ENCODE measurements at places on chromosomes 12 and 14. TPM values are rescaled to one million over a fixed set of nuclear protein-coding genes. Genes with fewer than 3 reads are reported as not detected.

DNA sequence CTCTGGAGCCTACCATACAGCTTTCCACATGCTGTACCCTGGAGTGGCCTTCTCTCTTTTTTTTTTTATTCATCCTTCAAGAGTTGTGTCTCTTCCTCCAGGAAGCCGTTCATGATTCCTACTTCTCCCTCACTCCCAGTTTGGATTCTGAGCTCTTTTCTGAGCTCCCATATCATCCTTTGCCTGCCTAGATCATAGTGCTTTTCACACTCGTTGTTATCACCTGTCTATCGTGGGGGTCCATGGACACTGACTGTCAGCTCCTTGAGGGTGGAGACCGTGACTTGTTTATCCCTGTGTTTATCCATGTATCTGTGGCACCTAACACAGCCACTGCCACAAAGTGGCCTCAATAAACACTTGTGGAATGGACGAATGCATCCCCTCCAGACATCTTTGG is 7.0 kb downstream of the AK7 start:
- DNase-seq, result no peak

Gene MBD6
- 32.7 TPM for total RNA-seq

- DNase-seq, result no peak
Observed at GRCh38 chr12:68190301-68190700, 30.8 kb upstream of the IFNG start.

DNA sequence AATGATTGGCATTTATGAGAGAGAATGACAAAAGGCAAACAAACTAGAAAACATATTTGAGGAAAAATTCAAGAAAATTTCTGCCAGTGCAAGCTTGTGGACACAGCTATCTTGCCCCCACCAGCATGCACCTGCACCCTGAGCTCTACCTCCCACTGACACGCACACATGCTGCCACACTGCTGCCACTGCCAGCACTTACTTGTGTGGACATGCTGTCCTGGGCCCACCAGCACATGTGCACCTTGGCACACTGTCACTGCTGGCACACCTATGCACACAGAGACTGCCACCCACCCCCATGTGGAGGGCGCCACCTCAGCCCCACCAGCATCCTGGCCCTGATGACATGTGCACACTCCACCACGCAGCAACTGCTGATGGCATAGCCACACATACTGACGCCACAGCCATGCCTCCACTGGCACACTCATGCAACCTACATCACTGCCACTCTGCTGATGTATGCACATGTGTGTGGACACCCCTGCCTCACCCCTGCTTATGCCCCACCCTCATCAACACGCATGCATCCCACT is 475.0 kb downstream of the SOX5 start:
- no peak for DNase-seq

DNA sequence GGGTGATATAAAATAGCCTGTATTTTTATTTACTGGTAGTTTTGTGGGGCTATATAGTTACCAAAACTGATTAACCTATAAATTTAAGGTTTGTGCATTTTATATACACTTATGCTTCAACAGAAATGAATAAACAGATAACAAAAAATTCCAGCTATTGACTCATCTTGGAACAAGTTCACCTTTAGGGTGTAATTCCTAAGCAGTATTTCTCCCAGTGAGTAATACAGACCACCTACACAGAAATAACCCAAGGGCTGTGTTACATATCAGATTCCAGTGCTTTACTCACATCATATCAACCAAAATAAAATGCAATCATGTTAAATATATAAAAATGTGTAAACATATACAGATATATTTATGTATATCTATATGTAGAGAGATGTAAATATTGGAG is 345.6 kb downstream of the ADAMTS20 start:
- no peak for DNase-seq

DNA sequence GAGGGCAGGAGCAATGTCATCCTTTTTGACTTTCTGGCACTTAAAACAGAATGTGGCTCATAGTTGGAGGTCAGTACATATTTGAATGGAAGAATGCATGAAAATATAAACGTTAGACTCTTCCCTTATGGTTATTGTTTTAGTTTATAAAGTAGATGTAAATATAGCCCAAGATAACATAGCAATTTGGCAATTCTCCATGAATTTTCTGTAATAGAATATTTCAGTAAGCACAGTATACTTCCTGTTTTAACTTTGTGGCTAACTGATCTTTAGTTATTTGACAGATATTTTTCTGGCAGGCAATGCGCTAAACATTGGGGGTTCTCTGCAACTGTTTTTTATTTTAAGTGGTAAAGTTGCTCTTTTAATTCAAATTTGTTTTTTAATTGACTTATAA is 763.0 kb downstream of the NRXN3 start:
- DNase-seq, result no peak

DNA sequence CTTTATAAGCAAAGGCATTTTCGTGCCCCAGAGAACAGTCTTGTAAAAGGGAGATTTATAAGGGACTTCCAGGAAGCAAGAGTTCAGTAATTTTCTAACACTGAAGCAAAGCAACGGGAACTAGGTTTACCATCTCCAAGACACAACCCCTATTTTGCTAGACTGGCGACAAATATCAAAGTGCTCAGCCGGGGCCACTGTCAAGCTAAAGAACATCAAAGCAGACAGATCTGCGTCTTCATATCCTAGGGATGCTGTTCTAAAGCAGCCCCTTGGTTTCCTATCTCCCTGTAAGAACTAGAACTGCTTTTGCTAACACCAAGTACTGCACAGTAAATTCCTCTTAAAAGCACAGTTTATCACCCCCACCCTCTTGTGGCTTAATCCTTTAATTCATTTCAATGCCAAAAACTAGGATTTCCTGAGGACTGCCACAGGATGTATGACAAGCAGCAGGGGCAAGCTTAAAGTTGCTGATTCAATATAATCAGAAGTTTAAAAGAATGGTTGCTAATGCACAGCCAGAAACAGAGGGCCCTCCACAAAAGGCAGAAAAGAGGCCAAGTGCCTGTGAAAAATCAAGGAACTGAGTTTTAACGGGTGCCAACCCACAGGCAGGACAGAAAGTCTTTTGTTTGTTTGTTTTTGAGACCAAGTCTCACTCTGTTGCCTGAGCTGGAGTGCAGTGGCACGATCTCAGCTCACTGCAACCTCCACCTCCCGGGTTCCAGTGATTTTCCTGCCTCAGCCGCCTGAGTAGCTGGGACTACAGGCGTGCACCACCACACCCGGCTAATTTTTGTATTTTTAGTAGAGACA is 44.0 kb upstream of the ISM2 start:
- no peak for DNase-seq

DNA sequence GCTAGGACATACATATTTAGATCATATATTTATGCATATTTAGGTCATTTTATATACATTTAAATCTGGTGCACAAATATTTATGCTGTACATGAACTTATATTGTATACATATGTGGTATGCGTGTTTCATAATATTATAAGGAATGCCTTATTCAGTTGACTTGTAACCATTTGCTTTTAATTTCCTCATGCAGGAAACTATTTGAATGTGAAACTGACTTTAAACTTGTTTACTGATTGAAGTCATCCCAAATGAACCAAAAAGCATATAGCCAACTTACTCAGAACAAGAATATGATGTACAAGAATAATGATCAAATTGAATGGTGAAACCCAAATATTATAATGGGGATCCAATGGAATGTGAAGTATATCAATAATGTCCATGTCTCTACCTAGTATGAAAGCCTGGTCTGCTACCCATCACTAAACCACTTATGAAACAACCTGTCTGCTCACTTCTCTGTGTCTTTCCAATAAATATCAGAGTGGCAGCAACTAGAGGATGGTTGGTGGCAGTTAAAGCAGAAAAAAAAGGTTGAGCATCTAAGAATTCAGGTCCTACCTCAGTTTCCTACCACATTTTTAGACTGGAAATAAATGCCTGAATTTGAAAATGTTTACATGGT is 38.3 kb downstream of the RPS6KA5 start:
- no peak for DNase-seq

Gene KRT72
- total RNA-seq, result not detected

DNA sequence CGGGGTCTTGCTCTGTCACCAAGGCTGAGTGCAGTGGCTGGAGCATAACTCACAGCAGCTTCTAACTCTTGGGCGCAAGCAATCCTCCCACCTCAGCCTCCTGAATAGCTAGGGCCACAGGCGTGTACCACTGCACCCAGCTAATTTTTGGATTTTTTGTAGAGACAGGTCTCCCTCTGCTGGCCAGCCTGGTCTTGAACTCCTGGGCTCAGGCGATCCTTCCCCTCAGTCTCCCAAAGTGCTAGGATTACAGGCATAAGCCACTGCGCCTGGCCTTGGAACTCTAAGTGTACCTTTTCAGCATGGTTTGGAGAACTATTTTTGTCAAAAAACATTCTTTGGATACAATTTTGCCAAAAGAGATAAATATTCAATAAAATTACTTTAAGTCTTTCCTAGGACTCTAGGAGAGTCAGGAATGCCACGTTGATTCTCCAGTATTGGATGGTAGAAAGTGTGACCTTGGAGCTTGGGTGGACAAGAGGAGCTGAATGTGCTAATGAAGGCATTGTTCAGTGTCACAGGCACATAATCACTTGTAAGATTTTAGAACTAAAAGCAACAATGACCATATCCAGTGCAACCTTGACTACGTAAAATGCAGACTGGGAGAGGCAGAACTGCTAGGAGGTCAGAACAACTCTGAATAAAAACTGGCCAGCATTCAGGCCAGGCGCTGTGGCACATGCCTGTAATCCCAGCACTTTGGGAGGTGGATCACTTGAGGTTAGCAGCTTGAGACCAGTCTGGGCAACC is 2.8 kb downstream of the SRSF9 start:
- peak; percentile 60 for DNase-seq

DNA sequence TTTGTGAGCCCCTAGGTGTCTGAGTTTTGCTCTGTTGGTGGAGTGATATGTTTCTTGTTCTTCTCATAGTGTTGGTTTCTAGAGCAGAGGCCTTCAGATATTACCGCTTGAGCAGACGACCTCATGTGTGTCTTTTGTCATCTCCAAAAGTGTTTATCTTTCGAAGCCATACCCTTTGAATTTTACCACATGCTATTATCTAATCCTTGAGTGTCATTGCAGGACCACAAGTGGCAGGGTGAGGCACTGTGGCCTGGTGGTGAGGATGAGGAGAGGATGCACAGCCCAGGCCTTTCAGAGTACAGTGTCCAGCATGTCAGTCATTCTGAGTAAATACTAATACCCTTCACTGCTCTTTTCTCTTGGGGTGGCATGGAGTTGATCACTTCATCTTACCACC is 57.2 kb upstream of the CISTR start:
- DNase-seq, result no peak
